ENCODE measurements at places on chromosomes 3 and 15. TPM values are rescaled to one million over a fixed set of nuclear protein-coding genes. Genes with fewer than 3 reads are reported as not detected.

TJP1 gene
- 94.2 TPM for total RNA-seq

LTF gene
- total RNA-seq, result not detected

DCP1A gene
- 13.1 TPM for total RNA-seq

PP2D1 gene
- not detected for total RNA-seq

LTK gene
- not detected for total RNA-seq

SLC7A14 gene
- total RNA-seq, result 6.1 TPM

GOLGA8J gene
- not detected for total RNA-seq

CNTN4 gene
- 0.09 TPM for total RNA-seq

CYB561D2 gene
- 12.2 TPM for total RNA-seq

EDC3 gene
- total RNA-seq, result 11.3 TPM

TMEM212 gene
- total RNA-seq, result not detected

CD80 gene
- total RNA-seq, result not detected

EDEM1 gene
- 32.6 TPM for total RNA-seq
